Hematopoietic multipotent progenitor cell (in vitro differentiated cells): ENCODE measurements at places on chromosomes 3 and 15. TPM values are rescaled to one million over a fixed set of nuclear protein-coding genes. Genes with fewer than 3 reads are reported as not detected.

DNA sequence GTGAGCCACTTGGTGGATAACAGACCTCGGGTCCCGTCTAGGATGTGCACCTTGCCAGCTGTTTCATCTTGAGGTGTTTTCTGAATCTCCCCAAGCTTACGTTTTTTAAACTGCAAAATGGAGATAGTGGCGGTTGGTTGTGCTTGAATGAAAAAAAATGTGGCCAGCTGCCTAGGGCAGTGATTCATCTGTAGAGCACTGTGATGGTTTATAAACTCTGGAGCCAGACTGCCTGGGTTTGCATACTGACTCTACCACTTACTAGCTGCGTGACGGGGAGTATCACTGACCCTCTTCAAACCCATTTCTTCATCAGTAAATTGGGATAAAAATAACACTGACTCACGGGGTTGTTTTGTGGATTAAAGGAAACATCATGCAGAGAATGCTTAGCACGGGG lies 159.1 kb downstream of the CHL1 start:
- no peak for DNase-seq

- no peak for DNase-seq
Observed at GRCh38 chr3:194315965-194316361, 35.2 kb downstream of the CPN2 start.

DNA sequence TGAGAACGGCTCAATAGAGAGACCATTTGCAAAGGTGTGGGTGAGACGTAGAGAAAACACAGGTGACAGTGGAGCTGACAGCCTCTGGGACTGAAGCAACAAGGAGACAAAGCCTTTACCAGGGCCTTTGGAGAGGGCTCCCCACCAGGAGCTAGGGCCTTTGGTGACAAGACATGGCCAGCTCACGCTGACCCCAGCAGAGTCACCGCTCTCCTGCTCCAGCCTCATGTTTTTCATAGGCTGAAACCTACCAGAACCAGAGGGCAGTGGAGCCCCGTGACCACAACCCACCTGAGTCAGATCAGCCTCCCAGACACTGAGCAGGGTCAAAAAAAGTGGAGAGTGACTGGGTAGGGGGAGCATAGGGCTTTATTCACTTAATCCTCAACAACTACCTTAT lies 214.7 kb downstream of the SHQ1 start:
- DNase-seq = no peak

- no peak for DNase-seq
Observed at GRCh38 chr15:65312400-65312916, 8.0 kb downstream of the RNU5B-1 start.

GRCh38 chr3:155853214-155854140 lies 750 bp downstream of the SLC33A1 start:
- peak; percentile 19 for DNase-seq

GRCh38 chr3:153978006-153978405 lies 143.2 kb upstream of the ARHGEF26 start:
- DNase-seq = no peak

DNA sequence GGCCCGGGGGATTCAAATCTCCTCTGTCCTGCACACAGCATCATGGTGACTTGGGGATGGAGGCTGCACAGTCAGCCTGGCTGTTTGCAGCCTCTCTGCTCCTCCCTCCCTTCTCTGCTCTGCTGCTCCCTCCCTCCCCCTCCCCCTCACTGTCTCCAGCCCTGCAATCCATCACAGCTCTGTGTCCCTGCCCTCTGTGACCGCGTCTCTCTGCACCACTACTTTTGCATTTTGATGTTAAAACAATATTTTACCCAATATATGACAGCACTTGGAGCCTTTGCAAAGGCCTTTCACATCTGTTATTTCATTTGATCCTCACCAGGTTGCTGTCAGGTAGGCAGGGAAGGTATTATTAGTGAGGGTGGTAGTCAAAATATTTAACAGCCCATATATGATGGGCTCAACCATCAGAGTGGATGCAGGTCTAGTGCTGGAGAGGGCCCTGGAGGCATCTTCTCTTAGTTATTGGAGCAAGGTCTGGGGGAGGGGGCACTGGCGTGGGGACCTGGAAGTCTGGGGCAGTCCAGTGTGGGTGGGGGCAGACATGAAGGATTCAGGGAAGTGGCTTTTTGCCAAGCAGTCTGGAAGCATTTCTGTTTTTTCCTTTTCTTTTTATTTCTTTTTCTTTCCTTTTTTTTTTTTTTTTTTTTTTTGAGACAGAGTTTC lies 16.3 kb upstream of the VPS8 start:
- DNase-seq = no peak

- no peak for DNase-seq
Observed at GRCh38 chr3:125098611-125099291, 43.0 kb upstream of the HEG1 start.

- DNase-seq = no peak
Observed at GRCh38 chr15:78950902-78951840, 6.3 kb upstream of the CTSH start.

GRCh38 chr3:32136703-32137102 lies 30.3 kb downstream of the GPD1L start:
- DNase-seq = no peak

GRCh38 chr15:75153565-75154276 lies 48.0 kb upstream of the C15orf39 start:
- DNase-seq = peak; percentile 85

GRCh38 chr3:98613616-98614015 lies 20.2 kb upstream of the CPOX start:
- no peak for DNase-seq

DNA sequence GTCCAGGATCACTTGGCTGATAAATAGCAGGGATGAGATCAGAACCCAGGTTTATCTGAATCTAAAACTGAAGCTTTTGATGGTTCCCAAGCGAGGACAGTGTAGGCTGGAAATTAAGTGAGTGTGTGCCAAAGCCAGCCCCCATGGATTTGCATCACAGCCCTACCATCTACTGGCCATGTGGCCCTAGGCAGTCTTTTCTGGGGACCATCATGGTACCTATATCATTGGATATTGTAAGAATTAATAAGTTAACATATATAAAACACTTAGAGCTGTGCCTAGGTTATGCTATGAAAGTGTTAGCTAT lies 32.8 kb upstream of the SSR3 start:
- DNase-seq = no peak

- no peak for DNase-seq
Observed at GRCh38 chr3:129746629-129747028, 140.2 kb upstream of the PLXND1 start.

- peak; percentile 47 for DNase-seq
Observed at GRCh38 chr3:70064194-70064779, 64.8 kb downstream of the SAMMSON start.

DNA sequence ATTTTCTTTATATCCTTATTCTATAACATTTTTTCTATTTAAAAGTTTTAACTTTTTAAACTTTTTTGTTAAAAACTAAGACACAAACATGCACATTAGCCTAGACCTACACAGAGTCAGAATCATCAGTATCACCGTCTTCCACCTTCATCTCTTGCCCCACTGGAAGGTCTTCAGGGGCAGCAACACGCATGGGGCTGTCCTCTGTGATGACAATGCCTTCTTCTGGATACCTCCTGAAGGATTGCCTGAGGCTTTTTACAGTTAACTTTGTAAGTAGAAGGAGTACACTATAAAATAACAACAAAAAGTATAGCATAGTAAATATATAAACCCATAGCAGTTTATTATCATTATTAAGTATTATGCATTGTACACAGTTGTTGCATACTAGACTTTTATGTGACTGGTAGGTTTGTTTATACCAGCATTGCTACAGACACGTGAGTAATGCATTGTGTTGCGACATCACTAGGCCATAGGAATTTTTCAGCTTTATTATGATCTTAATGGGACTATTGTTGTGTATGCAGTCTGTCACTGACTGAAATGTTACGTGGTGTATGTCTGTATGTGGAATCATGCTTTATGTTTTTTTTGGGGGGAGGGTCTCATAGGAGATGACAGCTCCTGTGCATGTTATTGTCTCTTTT lies 18.2 kb downstream of the ATP1B3 start:
- DNase-seq = no peak

DNA sequence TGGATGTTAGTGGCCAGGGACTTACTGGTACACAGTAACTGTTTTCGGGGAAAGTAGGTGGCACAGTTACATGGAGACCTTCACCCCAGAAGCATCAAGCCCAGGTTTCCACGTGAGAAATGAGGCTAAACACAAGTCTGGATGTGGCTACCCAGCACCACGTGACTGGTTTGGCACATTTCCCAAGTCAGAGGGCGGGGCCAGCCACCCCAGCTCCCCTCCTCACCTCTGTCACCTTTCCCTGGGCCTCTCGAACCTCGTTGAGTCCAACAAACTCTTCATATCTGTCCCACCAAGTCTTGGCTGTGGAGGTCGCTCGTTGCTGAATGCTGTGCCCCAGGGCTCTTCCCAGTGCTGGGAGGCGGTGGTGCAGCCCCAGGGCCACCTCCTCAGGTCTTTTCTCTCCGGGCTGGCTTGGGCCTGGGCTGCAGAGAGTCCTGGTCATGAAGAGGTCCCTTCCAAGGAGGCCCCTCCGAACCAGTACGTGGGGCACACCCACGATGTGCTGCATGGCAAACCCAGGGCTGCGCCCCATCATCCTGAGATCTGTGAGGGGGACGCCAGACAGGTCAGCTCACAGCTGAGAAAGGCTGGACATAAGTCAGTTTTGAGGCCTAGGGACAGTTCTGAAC lies 4.8 kb upstream of the PLXNB1 start:
- DNase-seq = no peak

DNA sequence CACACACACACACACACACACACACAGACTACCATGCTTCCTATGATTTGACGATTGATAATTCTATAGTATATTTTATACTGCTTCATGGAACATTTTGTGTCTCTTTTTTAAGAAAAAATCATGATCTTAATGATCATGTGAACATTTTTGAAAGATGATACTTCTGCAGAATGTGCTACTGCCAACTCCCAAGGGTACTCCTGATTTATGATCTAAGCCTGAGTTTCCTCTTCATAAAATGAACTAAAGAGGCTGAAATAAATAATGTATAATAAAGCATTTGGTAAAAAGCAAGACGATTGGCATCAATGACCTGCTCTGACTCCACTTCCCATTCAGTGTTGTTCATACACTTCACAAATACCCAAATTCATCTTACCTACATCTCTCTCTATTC lies 333.8 kb upstream of the RBMS3 start:
- no peak for DNase-seq

- DNase-seq = no peak
Observed at GRCh38 chr15:61155741-61156700, 73.1 kb downstream of the RORA start.

- no peak for DNase-seq
Observed at GRCh38 chr15:38190501-38190900, 62.1 kb upstream of the SPRED1 start.

- DNase-seq = peak; percentile 27
Observed at GRCh38 chr3:178083906-178084866, 452.1 kb upstream of the KCNMB2 start.

DNA sequence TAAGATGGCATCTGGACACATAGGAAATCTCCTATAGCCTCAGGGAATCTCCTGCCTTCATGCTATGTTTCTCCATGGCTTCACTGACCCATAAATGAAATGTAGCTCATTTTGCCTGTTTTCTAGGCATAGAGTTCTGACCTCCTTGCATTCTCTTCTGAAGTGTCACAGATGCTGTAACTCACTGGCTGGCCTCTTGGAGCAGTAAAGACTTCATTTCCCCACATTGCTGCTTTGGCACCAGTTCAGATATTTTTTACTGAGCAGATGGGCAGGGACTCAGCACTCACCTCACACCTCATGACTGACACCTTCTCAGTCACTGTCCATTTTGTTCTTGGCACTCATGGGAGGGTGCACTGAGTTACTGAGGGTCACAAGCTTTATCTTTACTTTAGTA lies 286.7 kb upstream of the TGFBR2 start:
- DNase-seq = peak; percentile 41

DNA sequence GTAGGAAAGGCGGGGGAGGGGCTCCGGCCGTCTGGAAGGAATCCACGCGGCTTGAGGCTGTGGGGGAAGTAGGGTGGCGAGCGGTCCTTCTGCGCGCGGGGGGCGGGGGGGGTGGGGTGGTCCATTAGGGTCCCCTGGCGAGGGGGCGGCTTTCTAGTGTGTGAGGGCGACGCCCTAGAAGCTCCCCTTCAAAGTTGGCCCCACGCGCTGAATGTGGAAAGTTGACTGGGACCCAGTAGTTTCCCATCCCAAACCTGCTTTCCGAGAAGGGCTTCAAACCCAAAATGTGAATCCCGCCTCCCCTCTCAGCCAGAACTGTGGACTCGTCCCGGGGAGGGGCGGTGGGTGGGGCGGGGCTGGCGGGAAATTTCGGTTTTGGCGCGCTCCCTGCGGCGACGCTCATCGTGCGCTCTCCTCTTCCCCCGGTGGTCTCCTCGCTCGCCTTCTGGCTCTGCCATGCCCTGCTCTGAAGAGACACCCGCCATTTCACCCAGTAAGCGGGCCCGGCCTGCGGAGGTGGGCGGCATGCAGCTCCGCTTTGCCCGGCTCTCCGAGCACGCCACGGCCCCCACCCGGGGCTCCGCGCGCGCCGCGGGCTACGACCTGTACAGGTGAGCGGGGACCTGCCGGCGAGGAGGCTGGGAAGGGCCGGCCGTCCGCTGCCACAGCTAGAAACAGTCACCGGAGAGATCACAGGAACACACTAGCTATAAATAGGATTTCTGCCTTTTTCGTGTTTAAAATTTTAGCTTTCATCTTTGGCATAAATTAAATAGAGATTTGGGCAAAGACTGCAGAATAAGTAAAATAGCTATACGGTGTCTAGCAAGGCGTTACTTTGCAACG lies 790 bp downstream of the DUT start:
- peak; percentile 70 for DNase-seq

DNA sequence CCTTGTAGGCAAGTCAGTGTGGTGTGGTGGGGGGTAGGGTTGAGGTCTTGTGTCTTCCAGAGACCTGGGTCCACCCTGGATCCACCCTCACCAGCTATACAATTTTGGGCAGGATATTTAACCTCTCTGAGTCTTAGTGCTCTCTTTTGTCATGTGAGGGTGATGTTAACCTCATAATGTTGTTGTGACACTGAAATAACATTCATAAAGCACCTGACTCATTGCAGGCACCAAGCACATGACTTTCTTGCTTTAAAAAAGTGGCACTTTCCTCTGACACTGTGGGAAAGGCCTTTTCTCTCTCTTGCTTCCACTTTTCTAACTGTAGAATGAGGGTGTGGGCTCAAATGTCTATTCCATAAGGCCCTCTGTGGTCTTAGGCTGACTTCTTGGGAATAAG lies 75.5 kb downstream of the SCN10A start:
- no peak for DNase-seq

- no peak for DNase-seq
Observed at GRCh38 chr3:171865191-171865865, 22.2 kb downstream of the TMEM212 start.

GRCh38 chr15:80780416-80781221 lies 1.4 kb downstream of the CEMIP start:
- no peak for DNase-seq

Gene ALG1L2
- not detected for total RNA-seq

Gene ZNF80
- total RNA-seq = not detected

Gene TLR9
- under 0.01 TPM for total RNA-seq

Gene SCN11A
- total RNA-seq = under 0.01 TPM

Gene POC1A
- 6.7 TPM for total RNA-seq

Gene APOD
- total RNA-seq = not detected

Gene SLC22A13
- 0.27 TPM for total RNA-seq

Gene SIDT1
- 15.1 TPM for total RNA-seq

Gene ZDHHC3
- 71.1 TPM for total RNA-seq

Gene PARL
- 25.0 TPM for total RNA-seq

Gene ZBED2
- total RNA-seq = under 0.01 TPM

Gene C2CD4B
- 5.4 TPM for total RNA-seq

Gene FAM219B
- total RNA-seq = 58.4 TPM

Gene SNURF
- 5.1 TPM for total RNA-seq

Gene B3GALNT1
- 12.7 TPM for total RNA-seq
